Left renal cortex interstitium (tissue), 4 donors: ENCODE measurements at places on chromosomes 5 and 9. TPM values are rescaled to one million over a fixed set of nuclear protein-coding genes. Genes with fewer than 3 reads are reported as not detected.

Gene NMUR2
- 0.14 TPM for polyA plus RNA-seq

Gene EPB41L4A
- 27.5 TPM for polyA plus RNA-seq

Gene GABBR2
- polyA plus RNA-seq = 5.5 TPM

Gene CDC25C
- 8.0 TPM for polyA plus RNA-seq

Gene PCDHB14
- 9.5 TPM for polyA plus RNA-seq

Gene C9
- polyA plus RNA-seq = 0.37 TPM

Gene SHC3
- 2.8 TPM for polyA plus RNA-seq

Gene ALDH1A1
- polyA plus RNA-seq = 232 TPM

Gene PCDHGA2
- 7.8 TPM for polyA plus RNA-seq

Gene COL5A1
- 104 TPM for polyA plus RNA-seq

Gene NFIB
- polyA plus RNA-seq = 18.2 TPM

Gene HCN1
- polyA plus RNA-seq = 0.04 TPM

Gene CTNNAL1
- polyA plus RNA-seq = 66.5 TPM

Gene SPINK7
- polyA plus RNA-seq = 0.85 TPM

Gene SPTAN1
- 440 TPM for polyA plus RNA-seq

Gene MAMDC2
- polyA plus RNA-seq = 6.3 TPM

Gene ADAMTS19
- 6.6 TPM for polyA plus RNA-seq

Gene ARL15
- polyA plus RNA-seq = 31.9 TPM

Gene SEMA5A
- 37.4 TPM for polyA plus RNA-seq

Gene UNC5A
- polyA plus RNA-seq = 0.12 TPM

Gene SLC9A3
- polyA plus RNA-seq = 51.4 TPM

Gene SPATA31C1
- polyA plus RNA-seq = 0.74 TPM

Gene LRRC14B
- 0.11 TPM for polyA plus RNA-seq

Gene PCDHB16
- polyA plus RNA-seq = 8.5 TPM

Gene IL5
- polyA plus RNA-seq = 0.51 TPM
